ENCODE measurements at places on chromosomes 5 and 9. TPM values are rescaled to one million over a fixed set of nuclear protein-coding genes. Genes with fewer than 3 reads are reported as not detected.

Gene TRPM6
- under 0.01 TPM for total RNA-seq

Gene CYLC2
- not detected for total RNA-seq

Gene NME5
- total RNA-seq = not detected

Gene LECT2
- not detected for total RNA-seq

Gene DNAI1
- not detected for total RNA-seq

Gene CDKN2A
- 16.9 TPM for total RNA-seq

Gene IL5
- total RNA-seq = not detected

Measured in placental pericyte (primary cell).